D341Med (cell line): ENCODE measurements at places on chromosomes 6 and 20.

DNA sequence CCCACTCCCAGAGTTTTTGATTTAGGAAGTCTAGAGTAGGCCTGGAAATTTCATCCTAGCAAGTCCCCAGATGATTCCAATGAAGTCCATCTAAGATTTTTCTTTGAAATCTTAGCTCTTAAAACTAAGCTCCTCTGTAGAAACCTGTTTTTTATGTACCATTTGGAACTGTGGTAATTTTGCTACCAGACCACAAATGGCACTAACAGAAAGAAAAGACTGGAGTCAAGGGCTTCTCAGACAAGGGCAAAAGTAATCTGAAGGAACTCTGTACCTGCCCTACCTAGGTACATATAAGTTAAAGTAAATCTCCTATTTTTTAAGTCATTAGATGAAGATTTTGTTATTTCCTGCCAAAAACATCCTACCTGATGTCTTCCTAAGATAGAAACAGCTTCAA lies 155.0 kb upstream of the HTR1E start:
- DNase-seq, result no peak

GRCh38 chr6:16723402-16723801 lies 37.9 kb downstream of the ATXN1 start:
- DNase-seq, result no peak

DNA sequence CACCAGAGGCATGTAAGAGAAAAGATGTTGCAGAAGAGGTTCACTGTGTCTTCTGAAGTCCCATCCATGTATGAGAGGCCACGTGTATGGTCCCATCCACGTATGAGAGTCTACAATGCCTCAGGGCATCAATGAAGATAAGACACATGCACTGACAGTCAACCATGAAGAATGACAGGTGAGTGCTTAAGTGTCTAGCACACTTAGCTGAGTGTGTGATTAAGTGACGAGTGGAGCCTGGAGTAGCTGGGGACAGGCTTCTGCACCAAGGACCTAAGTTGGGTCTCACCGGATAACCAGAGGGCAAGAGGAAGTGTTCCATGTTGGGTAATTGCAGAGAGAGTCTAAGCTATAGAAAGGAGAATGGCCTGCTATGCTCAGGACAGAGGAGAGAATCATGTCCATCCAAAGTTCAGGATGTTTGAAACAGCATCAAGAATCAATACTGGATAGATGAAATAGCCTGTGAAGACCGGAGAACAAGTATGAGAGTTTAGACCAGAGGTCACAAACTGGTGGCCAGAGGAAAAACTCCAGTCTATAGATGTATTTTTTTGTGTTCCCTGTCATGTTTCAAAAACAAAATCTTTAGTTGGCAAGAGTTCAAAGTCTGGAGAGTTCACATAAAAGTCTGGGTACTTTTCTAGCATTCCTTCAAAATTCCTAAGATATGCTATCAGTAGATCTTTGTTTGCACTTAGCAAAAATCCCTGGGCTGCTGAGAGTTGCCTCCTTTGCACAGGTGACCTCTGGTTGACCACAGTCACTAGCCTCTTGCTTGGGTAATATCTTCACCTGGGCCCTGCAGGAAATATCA lies 165.8 kb downstream of the KIF16B start:
- no peak for DNase-seq

DNA sequence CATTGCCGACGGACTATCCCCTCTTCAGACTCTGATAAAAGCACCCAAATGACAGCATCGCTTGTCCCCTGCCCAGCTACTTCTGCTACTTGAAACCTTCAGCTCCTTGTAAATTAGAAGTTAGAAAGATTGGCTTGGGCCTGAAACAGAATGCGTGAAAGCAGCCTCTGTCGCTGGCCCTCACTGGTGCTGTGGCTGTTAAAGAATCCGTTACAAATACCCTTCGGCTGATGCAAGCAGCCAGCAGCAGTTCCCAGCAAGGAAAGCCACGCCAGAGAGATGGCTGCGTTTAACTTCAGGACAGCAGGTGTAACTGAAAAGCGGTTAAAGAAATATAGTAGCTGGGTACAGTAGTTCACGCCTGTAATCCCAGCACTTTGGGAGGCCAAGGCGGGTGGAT lies 2.4 kb upstream of the PRR18 start:
- no peak for DNase-seq

GRCh38 chr6:27133281-27134227 lies 113.9 kb upstream of the PRSS16 start:
- peak; percentile 64 for DNase-seq

GRCh38 chr20:45344168-45344860 lies 3.9 kb downstream of the SDC4 start:
- DNase-seq, result no peak
